ENCODE measurements at places on chromosomes 7 and 10.

DNA sequence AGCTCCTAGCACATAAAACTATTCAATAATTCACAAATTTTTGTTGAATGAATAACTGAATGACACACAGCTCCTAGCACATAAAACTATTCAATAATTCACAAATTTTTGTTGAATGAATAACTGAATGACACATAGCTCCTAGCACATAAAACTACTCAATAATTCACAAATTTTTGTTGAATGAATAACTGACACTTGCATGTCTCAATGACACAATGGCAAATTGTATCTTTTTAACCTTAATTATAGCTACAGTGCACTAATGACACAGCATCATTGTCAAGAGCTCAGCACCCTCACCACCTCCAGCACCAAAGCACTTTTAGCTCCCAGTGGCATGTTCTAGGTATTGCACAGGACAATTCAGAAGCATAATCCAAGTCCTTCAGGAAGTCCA is 131.6 kb downstream of the PDE1C start:
- DNase-seq: no peak

DNA sequence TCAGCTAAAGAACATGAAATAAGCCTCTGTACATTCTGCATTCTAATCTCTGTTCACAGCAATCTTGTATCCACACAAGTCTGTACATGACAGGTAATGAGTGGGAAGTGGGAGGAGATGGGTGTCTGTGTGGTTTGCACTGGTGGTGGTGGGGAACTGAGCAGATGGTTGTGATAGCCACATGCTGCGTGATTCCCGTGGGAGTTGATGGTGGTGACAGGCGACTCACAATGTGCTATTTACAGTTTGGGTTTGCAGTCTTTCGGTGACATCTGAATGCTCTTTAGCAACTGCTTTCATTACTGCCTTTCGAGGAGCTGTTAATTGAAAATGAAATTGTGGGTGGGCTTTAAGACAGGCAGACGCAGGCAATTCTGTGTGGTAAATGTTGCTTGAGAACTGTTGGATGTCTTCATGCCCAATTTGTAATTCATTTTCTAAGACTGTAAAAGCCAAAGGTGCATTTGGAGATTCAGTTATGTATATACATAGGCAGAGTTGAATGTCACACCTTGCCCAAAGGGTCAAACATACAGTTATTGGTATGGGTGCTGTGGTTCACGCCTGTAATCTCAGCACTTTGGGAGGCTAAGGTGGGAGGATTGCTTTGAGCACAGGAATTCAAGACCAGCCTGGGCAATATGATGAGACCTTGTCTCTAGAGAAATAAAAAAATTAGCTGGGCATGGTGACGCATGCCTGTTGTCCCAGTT is 308.2 kb downstream of the AUTS2 start:
- no peak for DNase-seq

- no peak for DNase-seq
These were observed 75.6 kb upstream of the NRBF2 start for GRCh38 chr10:63057509-63057908.

DNA sequence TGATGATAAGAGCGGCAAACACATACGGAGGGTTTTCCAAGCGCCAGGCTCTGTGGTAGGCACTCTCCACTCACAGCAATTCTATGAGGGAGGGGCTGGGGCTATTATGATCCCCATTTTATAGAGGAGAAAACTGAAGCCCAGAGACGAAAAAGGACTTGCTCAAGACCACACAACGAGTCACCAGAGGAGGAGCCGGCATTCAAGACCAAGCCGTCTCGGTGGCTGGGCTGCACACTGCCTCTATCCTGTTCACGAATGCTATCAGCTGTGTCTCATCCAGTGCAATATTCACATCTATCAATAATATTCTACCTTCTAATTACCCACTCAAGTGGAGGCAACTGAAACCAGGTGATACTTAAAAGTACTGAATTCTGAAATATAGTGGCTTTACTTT is 67.8 kb upstream of the NMT2 start:
- DNase-seq: no peak

DNA sequence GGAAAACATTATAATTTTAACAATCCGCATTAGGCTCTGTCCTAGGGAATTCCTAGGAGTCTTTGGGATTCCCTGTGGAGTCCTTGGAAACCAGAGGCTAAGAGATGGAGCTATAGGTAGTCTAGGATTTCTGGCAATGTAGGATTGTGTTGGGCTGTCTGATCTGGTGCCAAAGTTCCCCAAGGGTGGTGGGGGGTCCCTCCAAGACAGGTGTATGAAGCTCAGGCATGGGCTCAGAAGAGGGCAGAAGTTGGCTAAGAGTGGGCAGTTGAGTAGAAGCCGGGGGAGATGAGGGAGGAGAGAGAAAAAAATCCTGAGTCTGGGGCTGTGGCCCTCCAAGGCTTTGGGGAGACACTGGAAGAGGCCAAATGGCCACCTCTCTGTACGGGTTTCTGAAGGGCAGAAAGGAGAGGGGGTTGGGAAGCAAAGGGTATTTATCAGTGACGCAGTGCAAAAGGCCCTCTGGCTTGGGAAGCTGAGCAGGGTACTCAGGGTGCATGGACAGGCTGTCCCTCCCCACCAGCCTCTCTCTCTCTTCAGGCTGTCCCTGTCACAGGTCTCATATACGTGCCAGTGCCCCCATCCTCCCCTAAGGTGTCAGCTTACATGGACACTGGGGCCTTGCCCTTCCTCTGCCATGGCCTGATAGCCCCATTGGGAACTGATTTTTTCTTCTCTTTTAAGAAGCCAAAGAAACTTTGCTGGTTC is 929 bp downstream of the HOXA6 start:
- DNase-seq: peak; percentile 31

GRCh38 chr10:12372846-12373245 is 23.5 kb downstream of the CAMK1D start:
- no peak for DNase-seq

DNA sequence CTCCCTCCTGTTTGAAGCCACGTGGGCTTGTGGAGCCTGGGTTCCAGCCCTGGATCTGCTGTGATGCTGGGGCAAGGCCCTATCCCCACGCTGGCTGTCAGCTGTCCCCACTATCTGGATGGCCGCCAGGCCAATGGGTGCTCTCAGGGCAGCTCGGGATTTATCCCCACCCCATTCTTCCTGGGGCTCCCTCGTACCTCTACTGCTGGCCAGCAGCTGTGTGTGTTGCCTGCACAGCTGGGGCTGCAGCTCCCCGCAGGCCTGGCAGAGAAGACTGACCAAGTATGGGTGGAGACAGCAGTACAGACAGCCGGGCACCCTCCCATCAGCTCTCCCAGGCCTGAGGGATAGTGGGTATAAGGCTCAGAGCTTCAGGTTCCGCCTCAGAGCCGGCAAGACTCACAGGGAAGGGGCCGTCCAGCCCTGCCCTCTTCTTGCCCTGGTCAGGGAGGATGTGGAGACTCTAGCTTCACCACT is 13.6 kb downstream of the CLIP2 start:
- DNase-seq: no peak

DNA sequence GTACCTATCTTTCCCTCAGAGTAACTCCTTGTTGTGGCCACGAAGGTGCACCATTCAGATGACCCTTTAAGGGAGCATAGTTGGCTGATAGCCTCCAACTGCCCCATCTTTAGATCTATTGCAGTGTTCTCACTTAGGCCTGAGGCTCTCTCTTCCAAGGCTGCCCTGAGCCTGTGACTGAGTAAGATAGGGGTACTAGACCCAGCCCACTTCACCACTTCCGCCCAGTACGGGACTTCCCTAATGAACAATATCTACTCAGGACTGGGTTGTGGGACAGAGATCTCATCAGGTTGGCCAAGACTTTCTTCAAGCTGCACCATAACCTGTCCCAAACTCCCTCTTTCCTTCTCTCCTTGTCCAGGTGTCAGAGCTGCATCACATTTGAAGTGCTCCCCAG is 5.7 kb upstream of the GNAI1 start:
- DNase-seq: no peak

- no peak for DNase-seq
These were observed 15.1 kb downstream of the CAMK2B start for GRCh38 chr7:44310221-44310848.

DNA sequence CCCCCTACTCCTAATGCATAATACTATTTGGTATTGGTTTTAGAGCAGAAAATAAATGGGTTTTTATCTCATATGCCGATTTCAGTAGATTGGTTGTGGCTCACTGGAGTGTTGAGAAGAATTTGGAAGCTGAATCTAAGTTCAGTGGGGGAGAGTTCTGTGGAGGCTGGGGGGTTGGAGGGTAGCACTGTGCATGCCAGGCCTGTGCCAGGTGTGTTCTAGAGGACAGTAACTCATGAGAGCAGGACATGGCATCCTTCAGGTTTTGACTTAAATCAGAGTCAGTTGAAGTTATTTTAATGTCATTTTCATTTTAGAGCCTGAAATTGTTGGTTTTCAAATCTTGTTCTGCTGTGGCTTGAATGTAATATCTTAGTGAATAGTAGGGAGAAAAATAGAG is 79.5 kb downstream of the EEPD1 start:
- no peak for DNase-seq

- no peak for DNase-seq
These were observed 23.3 kb downstream of the FZD1 start for GRCh38 chr7:91287371-91288084.

GRCh38 chr7:176381-176780 is 16.0 kb upstream of the FAM20C start:
- no peak for DNase-seq

DNA sequence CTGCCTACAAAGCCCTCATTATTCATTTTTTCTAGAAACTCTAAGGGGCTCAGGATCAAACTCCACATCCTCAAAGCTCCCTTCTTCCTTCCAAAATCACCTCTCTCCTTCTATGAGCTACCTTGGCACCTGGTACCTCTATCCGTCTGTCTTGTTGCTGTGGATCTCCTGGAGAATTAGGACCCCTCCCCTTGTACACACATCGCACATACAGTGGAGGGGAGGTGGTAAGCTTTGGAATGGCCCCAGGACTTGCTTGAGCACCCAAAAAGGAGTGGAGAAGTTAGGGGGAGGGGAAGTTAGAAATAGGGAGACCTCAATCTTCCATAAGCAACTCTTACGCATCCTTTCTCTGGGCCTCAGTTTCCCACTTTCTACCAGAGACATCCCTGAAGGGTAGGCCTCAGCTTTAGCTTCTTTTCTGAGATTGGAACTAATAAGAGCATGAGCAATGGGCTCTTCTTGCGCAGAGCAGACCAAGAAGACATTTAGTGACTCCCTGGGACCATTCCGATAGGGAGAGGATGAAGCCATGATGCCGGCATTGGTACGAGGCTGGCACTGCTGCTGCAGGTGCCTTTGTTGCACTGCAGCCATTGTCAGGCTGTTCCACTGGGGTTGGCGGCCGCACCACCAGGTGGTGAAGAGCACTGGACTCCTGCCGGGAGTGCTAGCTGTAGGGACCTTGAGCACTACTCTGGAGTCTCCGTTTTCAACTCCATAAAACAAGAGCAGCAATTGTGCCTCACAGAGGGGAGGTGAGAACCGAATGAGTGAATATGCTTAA is 4.5 kb downstream of the CYP26C1 start:
- no peak for DNase-seq

DNA sequence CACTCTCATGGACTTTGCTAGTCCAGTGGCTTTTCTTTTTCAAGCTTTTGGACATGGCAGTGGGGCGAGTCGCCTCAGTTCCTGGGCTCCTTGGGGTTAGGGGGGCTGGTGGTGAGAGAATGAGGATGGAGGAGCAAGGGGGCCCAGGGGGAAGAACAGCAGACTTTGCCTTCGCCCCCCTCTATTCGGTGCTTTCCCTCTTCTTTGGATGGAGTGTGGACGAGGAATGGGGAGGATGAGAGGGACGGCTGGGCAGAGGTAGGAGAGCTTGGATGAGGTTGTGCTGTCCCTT is 255 bp downstream of the MAGI2 start:
- no peak for DNase-seq

GRCh38 chr10:120508393-120508792 is 51.4 kb downstream of the PLPP4 start:
- no peak for DNase-seq

DNA sequence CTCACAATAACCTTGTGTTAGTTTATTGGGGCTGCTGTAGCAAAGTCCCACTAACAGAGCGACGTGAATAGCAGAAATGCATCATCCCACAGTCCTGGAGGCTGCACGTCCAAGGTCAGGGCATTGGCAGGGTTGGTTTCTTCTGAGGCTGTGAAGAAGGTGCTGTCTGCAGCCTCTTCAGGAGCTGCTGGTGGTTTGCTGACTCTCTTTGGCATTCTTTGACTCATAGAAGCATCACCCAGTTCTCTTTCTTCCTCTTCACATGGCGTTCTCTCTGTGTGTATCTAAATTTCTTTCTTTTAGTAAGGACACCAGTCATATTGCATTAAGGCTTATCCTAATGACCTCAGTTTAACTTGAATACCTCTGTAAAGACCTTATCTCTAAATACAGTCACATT is 428.4 kb upstream of the KLF6 start:
- DNase-seq: no peak

GRCh38 chr7:133854739-133855138 is 272.4 kb upstream of the LRGUK start:
- no peak for DNase-seq

- DNase-seq: no peak
These were observed 81.8 kb upstream of the PIK3CG start for GRCh38 chr7:106783286-106783685.

GRCh38 chr7:37832194-37832593 is 16.2 kb upstream of the NME8 start:
- DNase-seq: peak; percentile 4

GRCh38 chr7:99755085-99755484 is 20.1 kb upstream of the CYP3A7 start:
- DNase-seq: no peak

- no peak for DNase-seq
These were observed 63.1 kb upstream of the CNTNAP2 start for GRCh38 chr7:146053492-146053891.

DNA sequence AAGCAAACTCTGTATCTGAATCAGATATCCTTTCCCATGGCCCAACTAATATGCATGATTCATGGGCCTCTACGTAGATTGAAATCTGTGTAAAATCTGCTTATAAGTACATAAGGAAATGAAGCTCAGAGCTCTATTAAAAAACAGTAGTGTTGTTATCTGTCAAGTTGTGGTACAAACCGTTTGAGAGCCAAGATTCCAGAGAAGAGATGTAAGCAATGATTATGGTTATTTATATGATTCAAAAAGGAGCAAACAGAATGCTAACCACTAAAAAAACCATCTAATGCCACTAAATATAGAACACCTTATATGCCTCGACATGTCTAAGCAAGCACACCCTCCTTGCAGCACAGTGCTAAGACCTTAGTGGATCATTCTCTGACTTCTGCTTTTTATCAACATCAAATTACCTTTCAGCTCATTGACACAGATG is 26.6 kb downstream of the RPP38 start:
- DNase-seq: no peak

DNA sequence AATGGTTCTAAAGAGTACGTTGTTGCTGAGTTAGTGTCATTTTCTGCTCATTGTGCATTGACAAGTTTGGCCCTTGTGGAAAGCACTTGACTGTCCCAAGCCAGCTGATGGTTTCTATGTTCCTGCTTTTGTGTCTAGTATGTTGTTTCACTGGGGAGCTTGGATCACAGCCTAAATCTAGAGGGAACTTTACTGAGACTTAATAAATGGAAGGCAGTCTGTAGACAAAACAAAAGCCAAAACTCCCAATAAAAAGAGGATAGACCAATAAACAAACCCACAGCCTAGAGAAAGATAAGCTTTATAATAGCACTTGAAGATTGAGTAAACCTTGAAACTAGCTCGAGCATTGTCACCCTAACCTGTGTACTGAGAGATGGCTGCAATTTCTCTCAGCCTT is 196.8 kb downstream of the ADRA2A start:
- DNase-seq: no peak

GRCh38 chr7:44188480-44189225 is 586 bp downstream of the GCK start:
- DNase-seq: no peak

- no peak for DNase-seq
These were observed 112.1 kb downstream of the AKR1D1 start for GRCh38 chr7:138188290-138188858.

- no peak for DNase-seq
These were observed 4.7 kb upstream of the EFCAB10 start for GRCh38 chr7:105585850-105586500.
